ENCODE measurements at places on chromosomes 2 and 18.

DNA sequence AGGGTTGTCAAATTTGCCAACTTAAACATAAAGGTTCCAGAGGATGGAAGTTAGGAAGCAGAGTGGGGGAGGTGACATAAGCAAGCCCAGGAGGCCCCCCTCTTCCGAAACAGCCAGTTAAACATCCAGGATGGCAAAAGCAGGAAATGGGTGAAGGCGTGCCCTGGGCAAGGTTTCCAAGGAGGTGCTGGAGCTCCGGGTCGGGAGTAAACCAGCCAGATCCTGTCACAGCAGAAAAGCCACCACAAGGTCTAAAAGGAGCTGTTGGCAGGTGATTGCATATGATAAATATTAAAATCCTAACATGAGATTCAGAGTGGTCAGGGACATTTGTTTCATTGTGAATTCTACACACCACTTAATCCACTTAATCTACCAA is 572.2 kb upstream of the SALL3 start:
- DNase-seq, result no peak

DNA sequence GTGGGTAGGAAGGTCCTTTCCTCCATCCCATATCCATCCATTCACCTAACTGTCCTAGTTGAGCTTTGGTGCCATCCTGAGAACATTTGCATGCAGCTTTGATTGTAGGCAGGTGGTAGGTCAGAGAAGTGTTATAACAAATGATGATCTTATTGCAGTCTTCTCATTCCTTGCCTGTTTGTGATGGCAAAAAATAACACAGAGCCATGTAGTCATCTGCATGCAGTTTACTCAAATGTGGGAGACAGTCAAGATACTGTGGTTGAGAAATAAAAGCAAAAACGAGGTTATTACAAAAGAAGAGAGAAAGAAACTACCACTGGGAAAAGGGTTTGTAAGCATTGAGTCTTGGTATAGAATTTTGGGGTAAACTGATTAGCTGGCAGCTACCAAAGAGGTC is 66.3 kb downstream of the AOX1 start:
- DNase-seq, result no peak

DNA sequence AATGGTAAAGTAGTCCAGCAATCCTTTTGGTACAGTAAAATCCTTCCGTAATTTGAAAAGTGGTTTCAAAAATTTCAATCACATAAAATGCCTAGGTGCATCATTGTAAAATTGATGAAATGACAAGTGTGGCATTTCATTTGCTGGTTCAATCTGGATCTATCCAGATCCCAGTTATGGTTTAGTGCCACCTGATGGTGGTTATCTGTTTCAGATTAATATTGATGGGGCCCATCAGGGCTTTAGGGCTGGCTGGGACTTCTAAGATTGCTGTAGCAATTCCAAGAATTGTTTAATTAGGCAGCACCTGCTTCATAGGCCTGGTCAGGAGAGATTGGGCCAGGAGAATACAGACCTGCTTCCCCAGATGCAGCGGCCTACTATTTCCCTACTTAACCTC is 55.5 kb upstream of the PIK3C3 start:
- DNase-seq, result no peak

GRCh38 chr2:102387763-102388546 is 32.4 kb downstream of the IL18R1 start:
- no peak for DNase-seq

GRCh38 chr2:10048501-10049171 is 5.3 kb downstream of the KLF11 start:
- DNase-seq, result peak; percentile 35

DNA sequence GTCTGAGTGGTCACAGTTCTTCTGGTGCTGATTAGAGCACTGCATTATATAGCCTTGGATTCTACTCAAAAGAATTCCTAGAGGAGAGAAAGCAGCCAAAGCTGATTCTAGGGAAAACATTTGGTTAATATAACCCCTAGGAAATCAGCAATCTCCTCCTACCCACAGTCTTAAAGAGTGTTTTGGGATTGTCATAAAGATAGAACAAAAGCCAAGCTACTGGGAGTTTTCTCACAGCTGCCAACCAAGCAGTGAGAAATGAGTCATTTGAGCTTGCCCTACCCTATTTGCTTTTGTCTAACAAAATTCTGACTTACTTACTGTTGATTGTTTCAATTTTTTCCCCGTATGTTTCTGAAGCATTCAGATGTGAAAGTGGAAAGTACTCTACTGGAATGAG is 469.3 kb downstream of the PLCL1 start:
- no peak for DNase-seq

DNA sequence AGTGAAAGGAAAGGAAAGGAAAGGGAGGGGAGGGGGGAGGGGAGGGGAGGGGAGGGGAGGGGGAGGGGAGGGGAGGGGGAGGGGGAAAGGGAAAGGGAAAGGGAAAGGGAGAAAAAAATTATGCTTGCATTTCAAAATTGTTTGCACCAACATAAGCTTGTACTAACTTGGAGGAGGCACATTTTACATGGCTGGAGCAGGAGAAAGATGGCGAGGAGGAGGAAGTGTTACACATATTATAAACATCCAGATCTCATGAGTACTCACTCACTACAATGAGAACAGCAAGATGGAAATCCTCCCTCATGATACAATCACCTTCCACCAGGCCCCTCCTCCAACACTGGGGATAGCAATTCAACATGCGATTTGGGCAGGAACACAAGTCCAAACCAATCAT is 660.2 kb upstream of the CDH2 start:
- DNase-seq, result no peak

DNA sequence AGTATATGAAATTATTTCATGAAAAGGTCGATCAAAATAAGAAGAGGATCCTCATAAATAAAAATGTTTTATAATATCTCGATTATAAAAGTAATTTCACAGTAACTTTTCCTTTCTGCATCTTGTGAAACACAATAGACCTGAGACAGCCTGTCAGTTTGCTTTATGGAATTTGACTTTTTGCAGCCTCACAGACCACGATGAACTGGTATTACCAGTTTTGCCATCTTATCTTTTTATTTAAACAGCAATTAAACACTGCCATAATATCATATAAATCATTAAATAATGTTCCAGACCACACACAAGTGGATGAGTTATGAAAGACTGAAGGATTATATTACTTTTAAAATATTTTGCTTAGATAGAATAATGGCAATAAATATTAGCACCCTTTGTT is 10.7 kb upstream of the GALNT3 start:
- DNase-seq, result peak; percentile 87

DNA sequence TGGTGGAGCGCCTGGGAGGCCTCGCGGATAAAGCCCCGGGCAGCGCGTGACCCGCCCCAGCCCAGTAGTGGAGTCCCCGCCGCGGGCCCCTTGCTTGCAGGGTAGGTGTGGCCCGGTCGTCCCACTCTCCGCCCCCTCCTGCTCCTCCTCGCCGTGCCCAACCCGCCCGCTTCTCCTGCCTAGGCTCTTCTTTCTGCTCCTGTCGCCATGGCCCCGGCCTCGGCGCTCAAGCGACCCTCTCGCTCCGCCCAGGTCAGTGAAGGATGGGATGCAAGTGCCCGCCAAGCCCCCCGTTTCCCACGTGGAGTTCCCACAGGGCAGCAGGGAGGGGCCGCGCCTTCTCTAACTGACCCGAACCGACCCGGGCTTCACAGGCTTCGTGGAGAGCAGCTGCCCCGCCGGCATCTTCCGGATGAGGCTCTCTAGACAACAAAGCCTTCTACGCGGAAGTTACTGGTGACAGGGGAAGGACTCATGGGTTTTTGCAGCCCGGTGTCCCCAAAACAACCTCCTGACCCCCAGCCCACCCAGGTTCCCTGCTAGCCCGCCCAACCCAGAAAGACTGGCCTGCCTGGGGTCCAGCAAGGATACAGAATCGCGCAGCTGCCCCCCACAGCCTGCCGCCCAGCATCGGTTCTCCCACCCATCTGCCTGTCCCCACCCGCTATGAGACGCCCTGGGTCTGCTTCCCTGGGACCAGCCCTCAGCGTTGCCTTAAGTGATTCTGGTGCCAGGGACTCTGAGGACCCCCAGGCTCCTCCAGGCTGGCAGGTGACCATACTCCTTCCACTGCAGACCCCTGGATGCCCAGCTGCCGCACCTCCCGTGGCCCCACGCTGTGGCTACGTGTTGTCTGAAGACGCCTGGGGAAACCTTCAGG is 32.8 kb downstream of the TTC32 start:
- DNase-seq, result peak; percentile 43

DNA sequence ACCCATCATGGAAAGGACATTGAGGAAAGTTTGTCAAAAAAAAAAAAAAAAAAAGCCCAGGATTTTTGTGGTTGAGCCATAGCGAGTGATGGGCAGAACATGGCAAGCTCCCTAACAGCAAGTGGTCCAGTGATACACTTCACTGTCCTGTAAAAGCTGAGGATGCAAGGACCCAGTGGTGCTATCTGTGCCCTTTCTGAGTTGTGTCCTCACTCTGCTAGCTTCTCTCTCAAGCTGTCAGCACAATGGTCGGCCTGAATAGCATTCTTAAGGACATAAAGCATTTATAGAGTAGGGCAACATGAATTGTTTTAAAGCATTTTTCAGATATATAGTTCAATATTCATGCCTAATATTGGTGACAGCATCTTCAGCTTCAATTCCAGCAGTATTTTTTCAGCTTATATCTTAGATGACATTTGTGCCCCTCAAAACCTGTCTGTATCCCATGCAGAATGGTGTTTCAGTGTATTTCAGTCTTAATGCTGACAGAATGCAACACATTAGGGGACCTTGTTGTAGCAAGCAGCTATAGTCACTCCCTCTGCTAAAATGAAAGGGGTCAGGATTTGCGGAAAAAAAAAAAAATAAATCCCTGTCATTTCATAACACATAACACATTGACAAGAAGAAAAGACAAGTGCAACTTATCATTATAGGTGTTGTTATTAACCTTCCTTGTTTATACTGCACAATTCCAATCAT is 496.7 kb downstream of the THSD7B start:
- no peak for DNase-seq

GRCh38 chr2:63127594-63127993 is 77.0 kb downstream of the OTX1 start:
- no peak for DNase-seq

GRCh38 chr2:150011161-150011730 is 423.7 kb upstream of the MMADHC start:
- no peak for DNase-seq

DNA sequence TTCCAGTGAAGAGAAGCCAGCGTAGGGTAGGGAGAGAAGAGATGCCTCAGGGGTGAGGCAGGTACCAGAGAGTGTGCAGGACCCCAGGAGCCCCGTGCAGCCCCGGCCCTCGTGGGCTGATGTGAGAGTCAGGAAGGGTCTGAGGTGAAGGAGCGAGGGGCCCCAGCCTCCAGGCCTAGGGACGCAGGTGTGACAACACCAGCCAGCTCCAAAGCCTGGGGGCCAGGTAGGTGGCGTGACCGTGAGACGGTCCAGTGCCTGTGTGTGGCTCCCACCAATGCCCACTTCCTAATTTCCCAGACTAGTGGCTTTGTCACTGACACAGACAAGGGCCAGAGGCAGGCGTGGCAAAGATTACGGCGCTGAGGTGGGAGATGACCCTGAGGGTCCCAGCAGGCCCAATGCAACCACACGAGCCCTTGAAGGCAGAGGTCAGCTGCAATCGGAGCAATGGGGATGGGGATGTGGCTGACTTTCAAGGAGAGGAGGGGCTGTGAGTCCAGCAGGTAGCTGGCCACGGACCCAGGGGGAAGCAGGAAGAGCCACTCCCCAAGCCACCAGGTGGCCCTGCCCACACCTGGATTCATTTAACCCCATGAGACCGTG is 86.0 kb upstream of the SNTG2 start:
- DNase-seq, result no peak

GRCh38 chr18:12838178-12838634 is 45.8 kb downstream of the PTPN2 start:
- DNase-seq, result no peak

GRCh38 chr2:47072018-47072691 is 83.0 kb downstream of the STPG4 start:
- DNase-seq, result no peak

DNA sequence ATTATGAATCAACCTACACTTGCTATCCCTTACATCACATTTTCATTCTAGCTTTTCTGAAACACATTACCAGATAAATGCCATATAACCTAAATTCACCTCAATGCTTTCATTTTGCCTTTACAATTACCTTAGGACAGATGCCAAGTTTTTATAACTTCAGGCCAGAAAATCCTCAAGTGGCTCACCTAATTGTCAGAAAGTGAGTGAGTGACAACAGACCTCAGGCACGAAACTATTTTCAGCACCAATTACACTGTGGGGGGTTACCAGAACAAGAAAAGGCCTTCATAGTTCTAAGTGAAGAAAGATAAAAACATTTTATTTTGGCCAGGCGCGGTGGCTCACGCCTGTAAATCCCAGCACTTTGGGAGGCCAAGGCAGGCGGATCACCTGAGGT is 52.3 kb upstream of the ST8SIA5 start:
- DNase-seq, result no peak

- no peak for DNase-seq
Measured at GRCh38 chr2:71995067-71995665, 152.5 kb downstream of the CYP26B1 start.

DNA sequence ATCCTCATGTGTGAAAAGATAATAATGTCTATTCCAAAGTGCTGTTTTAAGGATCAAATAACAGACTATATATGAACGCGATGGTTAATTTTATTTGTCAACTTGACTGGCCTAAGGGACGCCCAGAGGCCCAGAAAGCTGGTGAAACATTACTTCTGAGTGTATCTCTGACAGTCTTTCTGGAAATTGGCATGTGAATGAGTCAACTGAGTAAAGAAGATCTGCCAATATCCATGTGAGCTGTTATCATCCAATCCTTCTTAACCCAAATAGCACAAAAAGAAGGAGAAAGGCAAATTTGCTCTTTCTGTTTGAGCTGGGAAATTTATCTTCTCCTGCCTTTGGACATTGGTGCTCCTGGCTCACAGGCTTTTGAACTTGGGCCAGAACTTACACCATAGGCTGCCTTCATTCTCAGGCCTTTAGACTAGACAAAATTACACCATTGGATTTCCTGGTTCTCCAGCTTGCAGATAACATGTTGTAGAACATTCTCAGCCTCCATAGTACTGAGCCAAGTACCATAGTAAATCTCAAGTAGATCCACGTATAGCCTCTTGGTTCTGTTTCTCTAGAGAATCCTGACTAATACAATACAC is 114.7 kb upstream of the DOCK10 start:
- no peak for DNase-seq

DNA sequence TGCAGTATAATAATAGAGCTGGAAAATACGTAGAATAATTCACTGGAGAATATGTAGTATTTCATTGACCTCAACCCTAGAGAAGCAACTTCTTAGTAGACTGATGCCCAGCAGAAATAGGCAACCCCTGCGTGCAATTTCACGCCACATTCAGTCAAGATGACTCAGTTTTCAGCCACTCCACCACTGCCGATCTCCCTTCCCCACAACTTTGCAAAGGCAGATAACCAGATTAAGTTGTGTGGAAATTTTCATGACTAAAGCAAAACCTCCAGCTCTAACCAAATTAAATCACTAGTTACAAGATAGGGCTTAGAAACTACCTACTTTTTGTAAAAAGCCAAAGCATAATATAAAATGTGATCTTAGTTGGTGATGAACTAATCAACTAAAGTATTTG is 63.3 kb upstream of the STK17B start:
- DNase-seq, result no peak
